ENCODE measurements at places on chromosomes 3 and 15.

GRCh38 chr3:102673271-102674115 is 238.7 kb downstream of the ZPLD1 start:
- DNase-seq = no peak

DNA sequence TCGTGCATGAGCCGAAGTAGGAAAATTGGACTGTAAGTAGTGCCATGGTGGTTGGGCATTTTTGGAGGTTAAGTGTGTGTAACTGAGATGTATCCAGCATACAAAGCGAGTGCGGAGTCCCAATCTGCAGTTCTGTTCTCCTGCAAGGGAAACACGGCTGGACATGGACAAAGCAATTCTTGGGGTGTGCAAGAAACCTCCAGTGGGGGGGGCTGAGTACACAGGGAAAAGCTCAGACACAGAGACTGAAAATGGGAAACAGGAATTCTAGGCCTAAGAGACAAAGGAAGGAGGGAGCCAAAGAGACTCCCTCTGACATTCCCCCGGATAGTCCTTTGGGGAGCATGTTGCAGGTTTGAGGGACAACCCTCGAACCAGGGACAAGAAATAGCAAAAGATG is 83.2 kb upstream of the PLSCR4 start:
- no peak for DNase-seq

- no peak for DNase-seq
Measured at GRCh38 chr3:122661633-122662032, 19.0 kb upstream of the PARP14 start.

DNA sequence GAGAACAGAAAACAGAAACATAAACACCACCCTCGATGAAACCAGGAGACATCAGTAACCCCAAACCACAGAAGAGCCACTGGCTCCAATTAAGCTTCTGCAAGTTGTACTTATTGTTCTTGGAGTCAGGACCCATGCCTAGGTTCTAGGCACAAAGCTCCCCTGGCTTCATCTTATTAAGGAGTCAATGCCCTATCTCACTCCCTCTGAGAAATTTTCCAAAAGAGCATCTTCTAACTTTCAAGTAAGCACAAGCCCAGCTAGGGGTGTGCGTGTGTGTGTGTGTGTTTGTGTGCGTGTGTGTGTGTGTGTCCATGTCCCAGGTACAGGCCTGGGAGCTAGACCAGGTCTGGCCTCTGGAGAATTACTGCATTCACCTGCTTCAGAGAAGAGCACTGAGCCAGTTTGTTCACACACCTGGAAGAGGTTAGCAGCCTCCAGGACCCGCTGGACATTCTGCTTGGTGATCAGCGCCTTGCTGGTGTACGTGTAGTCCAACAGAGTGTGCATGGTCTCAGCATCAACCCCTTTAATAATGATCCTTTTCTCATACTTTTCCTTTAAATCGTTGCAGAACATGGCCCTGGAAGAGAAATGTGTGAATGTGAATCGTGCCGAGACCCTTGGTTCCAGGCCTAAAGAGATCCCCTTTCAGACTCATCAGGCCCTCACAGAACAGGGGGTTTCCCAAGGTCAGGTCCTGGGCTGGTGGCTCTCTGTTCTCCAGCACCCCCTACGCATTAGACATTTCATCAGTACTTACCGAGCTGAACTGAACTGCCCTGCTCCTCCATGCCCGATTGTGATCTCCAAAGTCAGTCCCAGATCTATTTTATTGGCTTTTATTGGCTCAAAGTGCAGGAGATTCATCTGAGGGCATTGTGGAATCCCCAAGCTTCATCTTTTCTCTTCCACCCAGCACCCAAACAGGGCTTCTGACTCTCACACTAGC is 27.8 kb downstream of the KLHL6 start:
- DNase-seq = no peak

GRCh38 chr3:141337523-141337854 is 30.8 kb upstream of the ZBTB38 start:
- no peak for DNase-seq

GRCh38 chr3:127452321-127452821 is 138.2 kb downstream of the TPRA1 start:
- peak; percentile 22 for DNase-seq

DNA sequence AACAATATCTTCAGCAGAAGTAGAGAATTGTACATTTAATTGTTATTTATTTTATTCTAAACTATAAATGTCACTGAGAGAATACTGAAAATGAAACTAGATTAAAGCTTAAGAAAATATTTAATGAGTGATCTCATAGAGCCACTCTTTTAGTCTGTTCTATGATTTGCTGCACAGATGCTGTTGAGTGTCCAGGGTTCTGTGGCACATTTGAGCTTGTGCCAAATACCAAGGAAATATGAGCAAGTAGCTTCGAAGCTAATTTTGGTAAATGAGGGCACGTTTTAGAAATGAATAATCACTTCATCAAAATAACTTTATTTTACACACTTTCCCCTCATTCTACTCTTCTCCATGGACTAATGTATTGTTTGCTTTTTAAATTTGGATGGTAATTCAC is 53.6 kb upstream of the THRB start:
- DNase-seq = no peak

DNA sequence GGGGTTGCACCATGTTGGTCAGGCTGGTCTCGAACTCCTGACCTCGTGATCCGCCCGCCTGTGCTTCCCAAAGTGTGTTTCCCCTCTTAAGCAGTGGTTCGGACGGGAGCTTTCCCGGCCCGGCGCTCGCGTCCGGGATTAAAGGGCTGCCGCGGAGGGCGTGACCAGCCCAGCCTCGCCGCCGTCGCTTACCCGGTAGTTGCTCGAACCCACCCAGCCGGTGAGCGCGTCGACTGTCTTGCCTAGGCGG is 513 bp downstream of the CLASP2 start:
- no peak for DNase-seq
